AG09309 (cell line): ENCODE measurements at places on chromosomes 16 and 17.

DNA sequence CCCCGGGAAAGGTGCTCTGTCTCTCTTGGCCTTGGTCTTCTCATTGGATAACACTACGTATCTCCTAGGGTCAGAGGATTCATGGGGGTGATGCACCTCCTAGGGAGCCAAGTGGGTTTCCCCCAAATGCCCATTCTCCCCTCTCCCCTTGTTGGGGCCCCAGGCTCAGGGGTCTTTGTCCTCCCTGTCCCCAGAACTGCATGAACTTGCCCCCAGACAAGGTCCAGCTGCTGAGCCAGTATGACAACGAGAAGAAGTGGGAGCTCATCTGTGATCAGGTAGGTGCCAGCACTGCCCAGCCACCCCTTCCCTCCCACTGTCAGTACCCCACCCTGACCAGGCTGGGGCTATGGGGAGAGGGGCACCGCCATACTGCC is 8.7 kb downstream of the FMNL1 start:
- DNase-seq, result no peak

- no peak for DNase-seq
These were observed 19.0 kb upstream of the MYO15B start for GRCh38 chr17:75568412-75569255.

DNA sequence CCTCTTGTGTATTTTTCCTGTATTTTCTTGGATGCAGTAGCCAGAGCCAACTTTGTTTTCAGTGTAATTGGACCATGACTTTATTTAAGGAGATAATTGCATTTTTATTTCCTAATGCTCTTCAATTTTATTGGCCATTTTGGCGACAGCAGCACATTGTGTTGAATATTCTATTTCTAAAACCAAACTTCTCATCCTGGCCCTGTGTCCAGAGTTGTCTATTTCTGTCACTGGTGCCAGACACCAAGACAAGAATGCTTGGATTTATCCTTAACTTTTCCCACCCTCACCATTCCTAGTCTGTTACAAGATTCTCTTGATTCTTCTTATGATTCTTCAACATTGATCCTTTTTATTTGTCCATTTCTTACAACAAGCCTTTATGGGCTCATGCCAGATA is 37.1 kb downstream of the ARHGAP44 start:
- DNase-seq, result no peak

GRCh38 chr16:48232493-48233040 is 11.5 kb upstream of the LONP2 start:
- DNase-seq, result no peak
